Ovary (tissue), 10 donors: ENCODE measurements at places on chromosomes 12 and 14.

DNA sequence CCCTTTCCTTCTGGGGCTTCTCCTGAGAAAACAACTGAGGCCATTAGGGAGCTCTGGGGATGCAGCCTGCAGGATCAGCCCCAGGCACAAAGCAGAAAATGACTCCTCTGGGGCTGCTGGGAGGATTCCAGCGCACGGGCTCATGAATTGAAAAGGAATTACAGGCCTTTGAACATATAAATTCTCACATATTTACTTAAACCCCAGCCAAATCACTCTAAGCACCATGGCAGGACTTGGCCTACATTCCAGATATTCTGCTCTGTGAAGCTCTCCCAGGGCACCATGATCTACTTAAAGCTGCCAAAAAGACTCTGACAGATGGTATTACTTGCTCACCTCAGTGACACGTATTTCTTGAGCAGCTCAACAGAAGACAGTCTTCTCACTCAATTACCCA is 87.2 kb downstream of the ZFC3H1 start:
- DNase-seq = no peak

DNA sequence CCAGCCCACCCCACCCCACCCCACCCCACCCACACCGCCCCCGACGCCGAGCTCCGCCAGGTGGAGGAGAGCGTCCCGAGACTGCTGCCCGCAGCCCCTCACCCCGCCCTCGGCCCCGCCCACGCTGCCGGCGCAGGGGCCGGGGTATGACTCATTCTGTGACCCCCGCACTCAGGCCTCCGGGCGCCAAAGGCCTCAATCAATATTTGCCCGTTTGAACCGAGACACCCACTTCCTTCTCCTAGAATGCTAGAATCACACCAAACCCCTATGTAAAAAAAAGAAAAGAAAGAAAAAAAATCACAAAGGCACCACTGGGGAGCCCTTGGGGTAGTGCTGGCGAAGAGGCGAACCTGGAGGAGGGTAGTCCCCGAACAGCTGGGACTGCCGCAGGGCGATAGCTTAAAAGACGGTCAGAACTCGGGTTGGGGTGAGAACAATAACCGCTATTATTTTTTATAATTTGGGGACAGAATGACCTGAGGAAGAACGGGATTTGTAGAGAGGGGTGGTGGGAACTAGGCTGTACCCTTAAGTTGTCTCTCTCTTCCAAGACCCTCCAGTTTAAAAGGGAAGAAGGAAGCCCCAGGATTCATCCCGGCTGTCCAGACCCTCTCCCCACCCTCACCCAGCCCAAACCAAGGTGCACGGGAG is 894 bp downstream of the KRT8 start:
- peak; percentile 57 for DNase-seq

DNA sequence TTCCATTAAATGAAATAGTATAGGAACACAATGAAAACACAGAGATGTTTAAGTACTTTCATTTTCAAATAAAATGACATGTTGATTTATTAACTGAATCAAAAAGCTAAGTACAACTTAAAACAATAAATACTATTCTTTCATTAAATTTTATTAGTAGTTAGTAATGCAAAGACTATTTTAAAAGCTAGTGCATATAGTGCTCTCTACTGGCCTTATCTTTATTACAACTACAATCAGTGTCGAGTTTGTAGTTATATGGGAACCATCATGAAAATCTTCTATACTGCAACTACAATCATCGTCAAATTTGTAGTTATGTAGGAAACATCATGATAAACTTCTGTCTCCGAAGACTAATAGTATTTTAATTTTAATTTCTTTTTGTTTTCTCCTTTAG is 8.9 kb upstream of the LIN7A start:
- DNase-seq = no peak

DNA sequence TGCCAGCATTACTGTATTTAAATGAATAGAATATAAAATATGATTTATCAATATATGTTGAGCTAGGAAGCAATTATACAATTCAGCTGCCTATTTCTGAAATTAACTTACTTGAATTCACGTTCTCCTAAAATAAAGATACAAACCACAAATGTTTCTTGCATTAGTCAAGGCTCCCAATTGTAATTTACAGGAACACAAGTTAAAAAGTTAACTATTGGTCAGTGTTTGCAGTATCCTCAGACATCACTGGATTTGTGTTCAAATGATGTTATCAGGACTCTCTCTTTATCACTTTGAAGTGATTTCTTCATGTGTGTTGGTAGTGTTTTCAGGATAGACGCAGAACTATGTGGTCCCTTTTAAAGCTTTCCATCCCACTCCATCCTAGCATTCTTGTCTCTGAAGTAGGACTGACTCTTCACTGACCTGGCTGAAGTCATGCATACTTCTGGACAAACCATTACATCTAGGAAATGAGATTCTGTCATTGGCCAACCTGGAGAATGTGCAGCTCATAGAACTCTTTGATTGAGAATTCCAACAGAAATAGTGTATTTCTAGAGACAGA is 156.1 kb downstream of the KICS2 start:
- no peak for DNase-seq

DNA sequence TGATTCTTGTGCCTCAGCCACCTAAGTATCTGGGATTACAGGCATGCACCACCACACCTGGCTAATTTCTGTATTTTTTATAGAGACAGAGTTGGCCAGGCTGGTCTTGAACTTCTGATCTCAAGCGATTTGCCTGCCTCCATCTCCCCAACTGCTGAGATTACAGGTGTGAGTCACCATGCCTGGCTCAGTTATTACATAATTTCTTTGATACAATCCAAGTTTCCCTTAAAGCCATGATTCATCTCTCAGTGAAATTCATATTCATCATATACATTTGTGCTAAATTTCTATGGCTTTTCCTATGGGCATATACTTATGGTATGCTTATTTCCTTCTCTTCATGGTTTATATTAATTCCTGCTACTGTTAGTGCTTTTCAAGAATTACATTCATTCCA is 29.1 kb upstream of the PZP start:
- no peak for DNase-seq

DNA sequence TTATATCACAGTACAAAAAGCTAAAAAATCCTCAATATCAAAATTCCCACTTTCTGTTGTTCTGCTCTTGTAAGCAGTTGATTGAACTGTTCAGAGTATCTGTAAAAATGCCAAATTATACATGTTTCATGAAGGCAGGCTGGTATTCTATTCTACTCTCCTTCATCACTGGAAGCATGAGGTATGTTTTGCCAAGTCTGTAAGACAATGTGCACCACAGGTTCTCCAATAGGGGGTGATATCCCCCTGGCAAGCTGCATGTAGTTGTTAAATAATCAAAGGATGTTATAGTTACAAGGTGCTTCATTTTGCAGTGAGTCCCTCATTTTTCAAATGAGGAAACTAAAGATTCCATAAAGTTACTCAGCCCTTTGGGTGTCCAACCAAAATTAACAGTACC is 15.1 kb upstream of the NEK9 start:
- no peak for DNase-seq

DNA sequence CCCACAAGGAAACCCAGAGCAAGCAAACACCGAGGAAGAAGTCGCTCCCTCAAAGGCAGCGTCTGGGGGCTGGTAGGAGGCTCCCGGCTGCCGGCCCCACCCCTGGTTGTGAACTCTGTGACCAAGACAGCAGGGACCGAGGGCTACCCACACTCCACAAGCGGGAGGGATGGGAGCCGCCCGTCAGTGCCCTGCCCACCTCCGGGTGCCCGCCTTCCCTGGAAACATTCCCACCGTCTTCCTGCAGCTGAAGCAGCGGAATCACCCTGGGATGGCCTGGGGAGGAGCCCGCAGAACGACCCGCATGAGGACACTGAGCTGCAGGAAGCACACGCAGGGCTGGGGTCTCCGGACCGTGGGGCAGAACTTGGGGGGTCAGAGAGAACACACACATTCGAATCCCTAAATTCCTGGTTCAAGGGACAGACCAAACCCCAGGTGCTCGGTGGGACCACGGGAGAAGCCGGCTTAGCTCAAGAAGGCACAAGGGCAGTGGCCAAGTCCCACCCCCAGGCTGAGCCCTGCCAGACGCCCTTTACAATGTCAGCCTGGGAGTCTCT is 33.5 kb upstream of the C14orf180 start:
- no peak for DNase-seq

DNA sequence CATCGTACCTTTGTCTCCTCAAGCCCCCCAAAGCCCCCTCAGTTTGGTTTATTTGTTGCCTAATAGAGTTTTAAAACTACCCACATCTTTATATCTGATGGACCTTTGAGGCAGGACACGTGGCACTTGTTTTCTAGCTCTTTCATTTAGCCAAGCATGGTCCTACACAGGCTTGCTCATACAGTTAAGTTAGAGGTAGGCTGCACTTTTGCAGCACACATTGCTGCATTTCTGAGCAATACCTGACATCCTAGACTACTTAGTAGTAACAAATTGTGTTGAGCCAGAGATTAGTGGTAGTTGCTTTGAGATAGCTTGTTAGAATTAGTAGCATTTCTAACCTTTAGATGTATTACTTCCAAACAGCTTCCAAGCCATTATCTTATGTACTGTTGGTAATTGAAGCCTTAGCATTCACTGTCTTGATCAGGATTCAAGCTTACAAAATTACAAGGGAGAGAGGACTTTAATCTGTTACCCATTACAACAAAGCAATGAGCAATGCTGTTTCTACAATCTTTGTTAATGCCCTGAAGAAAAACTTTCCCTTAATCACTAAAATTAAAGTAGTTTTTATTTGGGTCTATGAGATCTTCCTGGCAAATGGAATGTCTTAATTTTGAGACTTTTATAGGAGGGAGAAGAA is 96.6 kb downstream of the WNK1 start:
- DNase-seq = no peak

DNA sequence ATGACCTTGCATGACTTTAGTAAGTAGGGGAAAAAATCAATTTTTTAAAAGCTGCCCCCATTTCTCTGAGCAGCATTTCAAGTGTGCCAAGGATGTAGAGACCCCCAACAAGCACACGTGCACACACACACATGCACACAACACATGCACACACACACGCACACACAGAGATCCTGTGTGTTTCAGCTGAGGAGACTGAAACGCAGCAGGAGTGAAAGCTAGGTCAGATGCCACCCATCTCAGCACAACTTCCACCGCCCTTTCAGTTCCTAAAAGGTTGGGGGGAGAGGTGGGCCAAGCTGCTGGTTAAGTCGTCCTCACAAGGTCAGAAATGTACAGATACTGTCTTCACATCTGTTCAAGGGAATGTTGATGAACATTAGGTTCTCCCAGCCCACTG is 13.9 kb downstream of the MYL2 start:
- DNase-seq = no peak

DNA sequence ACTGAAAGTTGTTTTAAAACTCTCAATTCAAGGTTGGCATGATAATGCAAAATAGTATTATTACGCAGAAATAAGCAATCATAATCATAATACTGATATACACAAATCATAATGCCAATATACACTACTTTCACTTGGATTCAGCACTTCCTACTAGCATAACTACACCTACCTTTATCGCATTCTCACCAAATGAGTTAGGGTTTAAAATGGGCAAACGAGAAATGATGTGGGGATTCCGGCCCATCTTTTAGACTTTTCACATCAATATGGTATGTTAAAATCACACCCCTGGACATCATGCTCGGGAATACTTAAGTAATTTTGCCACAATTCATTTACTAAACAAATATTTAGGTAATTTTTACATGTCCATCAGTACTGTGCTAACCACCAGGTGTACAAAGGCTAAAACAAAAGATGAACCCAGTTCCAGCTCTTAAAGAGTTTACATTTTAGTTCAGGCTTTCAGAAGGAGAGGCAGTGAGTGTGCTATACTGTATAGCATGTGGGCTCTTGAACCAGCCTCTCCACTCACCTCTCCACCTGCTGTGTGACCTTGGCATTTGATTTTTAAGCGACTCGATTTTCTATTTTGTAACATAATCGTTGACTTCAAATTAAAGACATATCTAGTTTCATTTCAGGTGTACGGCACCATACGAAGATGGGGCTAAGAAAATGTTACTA is 1.1 kb upstream of the USP15 start:
- DNase-seq = no peak

DNA sequence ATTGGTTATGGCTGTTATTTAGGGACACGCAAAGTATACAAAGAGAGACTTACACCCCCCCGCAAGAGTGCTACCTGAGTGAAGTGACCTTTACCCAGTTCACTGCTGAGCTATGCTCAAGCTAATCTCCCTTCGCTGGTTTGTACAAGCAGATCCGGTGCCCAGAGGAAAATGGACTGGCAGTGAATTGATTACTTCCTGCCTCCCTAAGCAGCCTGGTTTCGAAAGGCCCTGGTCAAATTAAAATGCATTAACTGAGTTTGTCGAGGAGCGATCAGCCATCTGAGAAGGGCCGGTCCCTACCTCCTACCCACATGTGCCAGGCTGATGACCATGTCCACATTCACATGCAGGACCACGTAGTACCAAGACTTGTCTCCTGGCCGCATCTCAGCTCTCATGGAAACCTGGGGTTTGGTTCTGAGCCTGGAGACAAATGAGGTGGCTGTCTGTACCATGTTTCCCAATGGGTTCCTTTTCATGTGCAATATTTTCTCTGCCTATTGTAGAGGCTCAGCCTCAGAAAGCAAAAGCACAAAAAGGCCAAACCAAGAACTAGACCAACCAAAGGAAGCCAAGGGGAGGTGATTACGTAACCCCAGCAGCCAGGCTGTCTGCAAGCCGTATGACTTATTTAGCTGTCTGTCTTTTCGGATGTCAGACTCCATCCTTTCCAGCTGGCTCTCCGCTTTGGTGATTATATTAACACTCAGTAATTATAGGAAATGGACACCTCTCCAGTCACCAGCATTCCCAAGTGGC is 284.7 kb upstream of the PWP1 start:
- no peak for DNase-seq

DNA sequence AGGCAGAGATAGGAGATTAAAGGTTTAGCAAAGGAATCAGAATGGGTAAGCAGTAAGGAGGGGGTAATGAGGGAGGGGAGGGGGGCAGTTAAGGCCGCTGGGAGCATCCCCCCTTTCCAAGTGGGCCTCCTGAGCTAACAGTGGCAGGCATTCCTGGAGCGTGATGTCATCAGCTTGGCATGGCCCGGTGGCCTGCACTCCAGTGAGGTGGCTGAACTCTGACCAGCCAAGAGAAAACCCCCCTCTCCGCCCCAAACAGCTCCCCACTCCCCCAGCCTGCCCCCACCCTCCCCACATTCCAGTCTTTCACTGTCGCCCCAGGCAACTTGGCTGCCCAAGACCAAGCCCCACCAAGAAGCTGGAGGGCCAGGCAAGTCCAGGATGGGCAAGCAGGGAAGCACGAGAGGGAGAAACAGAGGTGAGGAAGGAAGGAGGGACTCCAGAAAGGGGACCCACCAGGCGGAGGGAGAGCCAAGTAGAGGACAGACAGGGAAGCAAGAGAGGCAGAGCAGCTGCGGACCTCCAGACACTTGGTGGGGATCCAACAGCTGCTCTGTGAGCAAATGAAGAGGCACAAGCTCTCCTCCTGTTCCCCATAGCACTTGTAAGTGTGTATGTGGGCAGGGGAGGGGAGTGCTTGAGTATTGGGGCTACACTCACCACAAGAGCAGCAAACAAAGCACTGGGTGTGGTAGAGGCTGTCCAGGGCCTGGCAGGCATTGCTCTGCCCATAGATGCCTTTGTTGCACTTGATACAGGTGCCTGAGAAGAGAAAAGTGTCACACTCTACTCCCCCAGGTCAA is 4.5 kb downstream of the AJUBA start:
- DNase-seq = peak; percentile 61

- DNase-seq = no peak
These were observed 99.1 kb upstream of the TMTC1 start for GRCh38 chr12:29882846-29883245.

- no peak for DNase-seq
These were observed 16.3 kb downstream of the ASPG start for GRCh38 chr14:104101651-104102281.

GRCh38 chr14:50955373-50956043 is 11.2 kb upstream of the PYGL start:
- DNase-seq = no peak
